CD4-positive, CD25-positive, alpha-beta regulatory T cell (primary cell): ENCODE measurements at places on chromosomes 13 and 19. TPM values are rescaled to one million over a fixed set of nuclear protein-coding genes. Genes with fewer than 3 reads are reported as not detected.
A peak's percentile ranks its signal among the peaks of the same experiment; 100 is the strongest.

- DNase-seq, result no peak
Measured at GRCh38 chr19:47358936-47359335, 9.8 kb downstream of the DHX34 start.

The FBXO27 gene
- 0.34 TPM for polyA plus RNA-seq

- no peak for DNase-seq
Measured at GRCh38 chr13:93320942-93321341, 94.3 kb downstream of the GPC6 start.

DNA sequence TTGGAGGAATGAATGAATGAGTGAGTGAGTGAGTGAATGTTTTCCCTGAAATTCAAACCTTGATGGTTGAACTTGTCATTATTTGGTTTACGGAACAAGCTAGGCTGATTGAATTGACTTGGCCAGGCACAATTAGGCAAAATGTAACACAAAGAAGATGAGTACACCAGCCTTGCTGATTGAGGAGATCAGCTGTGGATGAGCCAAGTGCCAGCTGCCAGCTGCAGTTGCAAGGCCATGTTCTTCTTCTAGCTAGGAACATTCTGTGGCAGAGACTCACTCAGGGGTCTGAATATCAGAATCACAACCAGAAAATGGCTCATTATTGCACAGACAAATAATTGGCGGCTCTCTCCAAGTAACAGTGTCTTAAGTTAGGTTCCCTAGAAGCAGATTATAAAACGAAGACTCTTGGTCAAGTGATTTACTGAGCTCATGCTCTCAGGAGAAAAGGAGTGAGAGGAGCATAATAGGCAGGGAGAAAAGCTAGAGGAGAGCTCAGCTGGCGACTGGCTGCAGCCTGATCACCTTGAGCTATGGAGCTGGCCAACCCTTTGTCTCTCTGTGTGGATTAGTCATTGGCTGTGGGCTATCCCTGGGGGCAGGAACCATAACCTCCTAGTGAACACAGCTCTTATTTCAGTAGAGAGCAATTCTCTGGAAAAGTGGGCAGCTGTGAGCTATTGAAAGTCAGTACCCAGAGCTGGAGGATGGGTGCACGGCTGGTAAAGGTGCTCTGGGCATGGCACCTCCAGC lies 225.3 kb upstream of the SERP2 start:
- no peak for DNase-seq

The FAM83E gene
- polyA plus RNA-seq, result not detected

DNA sequence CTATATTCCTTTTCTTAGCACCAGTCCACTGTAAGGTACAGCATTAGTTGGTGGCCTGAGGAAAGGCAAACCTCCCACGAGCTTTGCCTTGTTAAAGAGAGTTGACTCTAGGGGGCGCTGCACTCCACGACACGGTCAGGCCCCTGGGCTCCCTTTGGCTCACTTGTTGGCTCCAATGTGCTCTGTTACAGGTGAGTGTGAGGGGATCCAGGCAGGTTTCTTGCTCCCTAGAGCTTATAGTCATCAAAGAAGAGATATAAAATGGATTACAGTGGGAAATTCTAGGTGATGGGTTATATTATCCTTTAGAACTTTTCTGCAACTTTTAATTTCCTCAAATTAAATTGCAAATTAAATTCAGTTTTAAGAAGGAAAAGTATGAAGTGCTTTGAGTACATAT lies 3.7 kb downstream of the WDR87 start:
- DNase-seq, result peak; percentile 73

DNA sequence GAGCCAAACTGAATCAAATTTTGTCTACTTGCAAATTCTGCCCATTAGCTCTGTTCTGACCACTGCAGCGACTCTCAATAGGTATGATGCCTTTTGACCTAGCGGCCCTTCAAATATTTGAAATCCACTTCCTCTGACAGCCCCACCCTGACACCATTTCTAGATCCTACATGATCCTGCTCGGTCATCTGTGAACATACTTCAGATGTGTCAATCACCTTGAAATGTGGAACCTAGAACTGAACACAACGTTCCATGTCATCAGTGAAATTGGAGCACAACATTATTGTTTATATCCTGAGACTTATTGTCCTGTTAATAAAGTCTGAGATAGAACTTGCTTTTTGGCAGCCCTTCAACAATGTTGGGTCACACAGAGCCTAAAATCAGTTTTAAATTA lies 98.2 kb downstream of the UBL3 start:
- DNase-seq, result no peak

- DNase-seq, result no peak
Measured at GRCh38 chr19:56476093-56476492, 1.1 kb downstream of the ZNF667 start.

DNA sequence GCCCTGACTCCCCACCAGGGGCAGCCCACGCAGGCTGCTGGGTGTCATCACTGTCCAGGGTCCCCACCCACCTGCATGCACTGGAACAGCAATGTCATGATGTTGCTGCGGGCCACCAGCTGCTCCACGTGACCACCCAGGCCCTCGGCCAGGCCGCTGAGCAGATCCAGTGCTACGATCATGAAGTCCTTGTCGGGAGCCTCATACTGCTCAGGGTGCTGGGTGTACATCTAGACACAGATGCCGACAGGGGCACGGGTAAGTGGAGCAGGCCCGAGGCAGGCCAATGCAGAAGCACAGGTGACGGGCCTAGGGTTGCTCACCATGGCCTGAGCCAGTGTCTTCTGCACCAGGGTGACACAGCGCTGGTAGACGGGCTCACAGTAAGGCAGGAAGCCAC lies 8.7 kb upstream of the FBXW9 start:
- no peak for DNase-seq

The PPM1N gene
- polyA plus RNA-seq, result 4.2 TPM

DNA sequence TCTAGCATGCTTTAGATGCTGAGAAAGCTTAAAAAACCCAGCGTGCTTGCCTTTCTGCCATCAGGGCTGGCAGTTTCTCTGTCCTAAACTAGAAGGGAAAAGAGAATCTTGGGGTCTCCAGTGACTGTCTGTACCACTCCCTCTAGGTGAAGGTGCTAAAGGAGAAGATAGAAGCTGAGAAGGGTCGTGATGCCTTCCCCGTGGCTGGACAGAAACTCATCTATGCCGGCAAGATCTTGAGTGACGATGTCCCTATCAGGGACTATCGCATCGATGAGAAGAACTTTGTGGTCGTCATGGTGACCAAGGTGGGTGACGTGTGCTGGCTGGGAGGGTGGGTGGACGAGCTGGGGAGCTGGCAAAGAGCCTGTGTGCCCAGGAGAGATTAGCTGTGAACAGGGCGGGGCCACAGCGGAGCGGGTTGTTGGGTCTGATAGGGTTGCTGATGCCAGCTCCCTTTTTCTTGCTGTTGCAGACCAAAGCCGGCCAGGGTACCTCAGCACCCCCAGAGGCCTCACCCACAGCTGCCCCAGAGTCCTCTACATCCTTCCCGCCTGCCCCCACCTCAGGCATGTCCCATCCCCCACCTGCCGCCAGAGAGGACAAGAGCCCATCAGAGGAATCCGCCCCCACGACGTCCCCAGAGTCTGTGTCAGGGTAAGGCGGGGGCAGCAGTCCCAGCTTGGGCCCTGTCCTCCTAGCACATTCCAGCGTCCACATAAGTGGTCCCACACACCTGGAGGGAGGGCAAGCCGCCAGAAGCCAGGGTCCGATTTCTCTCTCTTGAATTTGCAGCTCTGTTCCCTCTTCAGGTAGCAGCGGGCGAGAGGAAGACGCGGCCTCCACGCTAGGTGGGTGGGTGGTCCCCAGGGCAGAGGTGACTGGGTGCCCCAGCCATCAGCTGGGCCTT lies 2.3 kb downstream of the RAD23A start:
- DNase-seq, result no peak

- DNase-seq, result no peak
Measured at GRCh38 chr19:45464852-45465441, 2.8 kb upstream of the FOSB start.

GRCh38 chr13:77508959-77509620 lies 26.4 kb upstream of the SCEL start:
- no peak for DNase-seq

The CRB3 gene
- polyA plus RNA-seq, result 3.9 TPM

GRCh38 chr13:93951108-93951507 lies 528.4 kb downstream of the DCT start:
- DNase-seq, result no peak

DNA sequence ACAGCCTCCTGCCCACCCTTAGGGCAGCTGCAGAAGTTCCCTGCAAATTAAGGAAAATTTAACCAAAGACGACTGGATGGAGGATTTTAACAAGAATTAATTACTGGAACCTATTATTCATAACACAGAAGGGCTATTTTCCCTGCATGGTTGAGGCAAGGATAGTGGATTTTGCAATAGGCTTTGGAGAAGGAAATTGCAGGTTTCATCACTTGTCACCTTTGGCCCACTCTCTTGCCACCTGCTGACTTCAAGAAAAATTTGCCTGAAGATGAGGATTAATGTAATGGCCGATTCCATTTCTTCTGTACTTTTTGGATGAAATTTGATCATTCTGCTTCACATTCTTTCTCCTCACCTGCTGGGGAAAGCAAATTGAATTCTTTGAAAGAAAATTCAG lies 261.7 kb downstream of the FGF9 start:
- DNase-seq, result no peak

The FDX2 gene
- polyA plus RNA-seq, result 13.1 TPM

DNA sequence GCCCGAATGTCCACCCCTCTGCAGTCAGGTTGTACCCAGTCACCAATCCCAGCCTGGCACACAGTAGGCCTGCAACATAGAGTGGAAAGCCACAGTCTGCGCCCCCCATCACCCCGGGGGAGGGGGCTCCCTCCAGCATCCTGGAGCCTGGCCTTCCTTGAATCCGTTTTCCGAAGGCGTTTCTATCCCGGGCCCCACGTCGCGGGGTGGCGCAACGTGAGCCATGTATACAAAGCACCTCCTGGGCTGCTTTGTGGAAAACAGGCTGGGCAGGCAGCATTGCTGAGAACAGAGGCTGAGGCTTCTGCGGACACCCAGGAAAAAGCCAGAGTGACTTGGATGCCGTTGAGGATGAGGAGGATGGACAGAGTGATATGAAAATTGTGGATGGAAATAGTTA lies 103.3 kb upstream of the USP29 start:
- no peak for DNase-seq

The NCAN gene
- not detected for polyA plus RNA-seq

The CRX gene
- polyA plus RNA-seq, result not detected

The ZNF728 gene
- not detected for polyA plus RNA-seq

DNA sequence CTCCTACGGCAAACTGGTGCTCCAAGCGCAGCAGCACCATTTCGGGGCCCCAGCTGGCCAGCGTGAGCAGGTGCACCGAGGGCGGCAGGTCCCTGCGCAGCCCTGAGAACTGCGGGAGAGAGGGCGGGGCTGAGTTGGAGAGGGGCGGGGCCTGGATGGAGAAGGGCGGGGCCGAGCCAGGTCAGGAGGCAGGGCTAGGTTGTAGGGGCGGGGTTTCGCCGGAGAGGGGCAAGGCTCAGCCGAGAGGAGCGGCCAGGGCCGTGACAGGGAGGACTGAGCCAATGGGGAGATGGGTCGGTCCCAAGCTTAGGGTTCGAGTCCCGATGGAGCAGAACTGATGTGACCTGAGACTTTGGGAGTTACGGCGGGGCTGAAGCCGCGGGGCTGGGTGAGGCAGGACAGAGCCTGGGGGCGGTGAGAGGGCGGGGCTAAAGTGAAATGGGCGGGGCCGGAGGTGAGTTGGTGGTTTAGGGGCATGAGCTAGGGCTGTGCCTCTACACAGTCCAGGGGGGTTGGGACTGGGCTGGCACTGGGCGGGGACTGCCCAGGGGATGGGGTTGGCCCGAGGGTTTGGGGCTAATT lies 19.0 kb downstream of the MAN2B1 start:
- no peak for DNase-seq

- no peak for DNase-seq
Measured at GRCh38 chr13:110042253-110042950, 256.0 kb upstream of the IRS2 start.

DNA sequence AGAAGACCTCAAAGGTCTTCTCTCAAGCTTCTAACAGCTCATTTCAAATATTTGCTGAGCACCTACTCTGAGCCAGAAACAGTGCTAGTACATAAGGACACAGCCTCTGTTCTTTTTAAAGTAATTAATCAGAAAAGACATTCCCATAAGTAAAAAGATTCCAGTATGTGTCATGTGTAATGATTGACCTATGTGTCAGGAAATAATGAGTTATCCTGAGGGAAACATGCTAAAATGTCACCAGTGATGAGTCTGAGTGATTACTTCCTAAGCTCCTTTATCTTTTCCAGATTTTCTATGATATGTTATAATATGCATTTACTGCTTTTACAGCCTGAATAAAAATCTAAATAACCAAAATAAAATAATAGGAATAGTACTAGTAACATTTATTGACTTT lies 107.6 kb downstream of the SLC25A15 start:
- DNase-seq, result no peak

DNA sequence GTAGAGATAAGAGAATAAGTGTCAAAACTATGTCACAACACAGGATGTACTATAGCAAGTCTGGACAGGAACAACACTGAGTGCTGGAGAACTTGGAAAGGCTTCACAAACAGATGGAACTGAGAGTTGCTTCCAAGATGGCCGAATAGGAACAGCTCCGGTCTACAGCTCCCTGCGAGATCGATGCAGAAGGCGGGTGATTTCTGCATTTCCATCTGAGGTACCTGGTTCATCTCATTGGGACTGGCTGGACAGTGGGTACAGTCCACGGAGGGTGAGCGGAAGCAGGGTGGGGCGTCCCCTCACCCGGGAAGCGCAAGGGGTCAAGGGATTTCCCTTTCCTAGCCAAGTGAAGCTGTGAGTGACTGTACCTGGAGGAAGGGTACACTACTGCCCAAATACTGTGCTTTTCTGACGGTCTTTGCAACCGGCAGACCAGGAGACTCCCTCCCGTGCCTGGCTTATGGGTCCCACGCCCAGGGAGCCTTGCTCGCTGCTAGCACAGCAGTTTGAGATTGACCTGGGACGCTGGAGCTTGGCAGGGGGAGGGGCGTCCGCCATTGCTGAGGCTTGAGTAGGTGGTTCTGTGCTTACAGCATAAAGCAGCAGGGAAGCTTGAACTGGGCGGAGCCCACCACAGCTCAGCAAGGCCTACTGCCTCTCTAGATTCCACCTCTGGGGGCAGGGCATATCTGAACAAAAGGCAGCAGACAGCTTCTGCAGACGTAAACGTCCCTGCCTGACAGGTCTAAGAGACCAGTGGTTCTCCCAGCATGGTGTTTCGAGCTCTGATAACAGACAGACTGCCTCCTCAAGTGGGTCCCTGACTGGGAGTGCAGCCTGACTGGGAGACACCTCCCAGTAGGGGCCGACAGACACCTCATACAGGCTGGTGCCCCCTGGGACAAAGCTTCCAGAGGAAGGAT lies 46.0 kb downstream of the USP12 start:
- DNase-seq, result no peak

GRCh38 chr13:99507054-99507453 lies 5.8 kb downstream of the TM9SF2 start:
- DNase-seq, result no peak

DNA sequence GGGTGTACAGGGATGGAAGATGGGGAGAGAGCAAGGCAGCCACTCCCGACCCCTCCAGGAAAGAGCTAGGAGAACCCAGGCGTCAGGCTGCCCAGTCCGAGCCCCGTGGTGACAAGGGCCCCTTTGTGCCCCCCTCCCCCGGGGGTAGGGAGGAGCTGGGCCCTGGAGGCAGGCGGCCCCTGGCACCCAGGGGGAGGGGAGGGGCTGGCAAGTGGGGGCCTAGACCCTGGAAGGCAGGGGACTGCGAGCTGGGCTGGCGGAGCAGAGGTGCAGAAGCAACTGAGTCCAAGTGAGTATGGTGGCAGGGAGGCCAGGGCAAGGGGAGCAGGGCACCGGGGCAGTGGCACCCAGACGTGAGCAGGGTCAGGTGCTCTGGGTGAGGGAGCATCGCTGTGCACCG lies at the start of gene MAG:
Gene MAG, plus strand, starts transcription at position 246 of the 400 bp plus-strand sequence. CDS start 3,248 bp downstream, outside the sequence.
- DNase-seq, result no peak

The CYP2S1 gene
- polyA plus RNA-seq, result not detected

GRCh38 chr19:1998712-1999708 lies 16.5 kb downstream of the BTBD2 start:
- DNase-seq, result no peak

The GIPC3 gene
- not detected for polyA plus RNA-seq

The TGFBR3L gene
- polyA plus RNA-seq, result not detected
